RCC 7860 (cell line): ENCODE measurements at places on chromosomes 1 and 21.

GRCh38 chr1:160731990-160732389 lies 7.1 kb upstream of the SLAMF7 start:
- DNase-seq, result no peak

GRCh38 chr21:44896561-44897286 lies 23.2 kb upstream of the PTTG1IP start:
- no peak for DNase-seq

DNA sequence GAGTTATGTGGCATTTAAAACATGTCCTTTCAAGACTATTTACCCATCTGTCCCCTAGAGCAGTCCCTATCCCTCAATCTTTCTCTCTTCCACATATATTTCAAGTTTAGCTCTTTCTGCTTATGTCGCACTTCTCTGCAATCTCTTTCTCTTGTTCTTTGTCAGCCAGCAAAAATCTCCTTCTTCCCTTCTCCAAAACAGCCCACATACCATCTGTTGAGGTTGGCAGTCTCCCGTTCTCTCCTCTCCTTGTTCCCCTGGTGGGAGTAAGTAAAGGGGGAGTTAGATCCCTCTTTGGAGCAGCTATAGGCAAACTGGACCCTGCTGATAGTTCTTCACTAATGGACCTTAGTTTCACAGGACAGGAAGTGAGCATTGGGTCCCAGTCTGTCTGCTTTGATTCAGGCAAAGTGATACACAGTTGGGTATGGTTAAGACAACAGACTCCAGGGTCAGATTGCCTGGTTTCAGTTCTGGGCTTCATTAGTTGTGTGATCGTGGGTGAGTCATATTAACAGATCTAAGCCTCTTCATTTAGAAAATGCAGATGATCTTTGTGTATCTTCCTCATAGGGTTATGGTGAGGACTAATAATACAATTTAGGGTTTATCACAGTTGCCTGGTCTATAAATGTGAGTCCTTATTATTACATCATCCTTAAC lies 19.7 kb downstream of the BRINP2 start:
- peak; percentile 12 for DNase-seq

DNA sequence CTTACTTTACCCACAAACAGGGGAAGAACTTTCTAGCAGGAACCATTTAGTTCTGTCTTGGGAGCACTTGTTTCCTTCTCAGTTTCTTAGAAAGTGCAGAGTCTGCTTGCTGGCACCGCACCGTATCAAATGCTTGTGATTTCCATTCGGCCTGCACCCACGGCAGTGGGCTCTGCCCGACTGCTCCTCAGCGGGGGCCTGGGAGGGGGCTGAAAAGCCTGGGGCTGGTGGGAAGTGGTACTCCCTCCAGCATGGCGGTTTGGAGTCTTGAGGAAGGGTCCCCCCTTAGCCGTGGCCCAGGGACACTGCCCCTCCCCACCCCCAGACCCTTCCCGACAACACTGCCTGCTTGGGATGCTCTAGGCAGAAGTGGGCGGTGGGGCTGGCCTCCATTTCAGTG lies 57.0 kb downstream of the KIF26B start:
- DNase-seq, result no peak

GRCh38 chr1:246875041-246876026 lies 56.4 kb downstream of the AHCTF1 start:
- peak; percentile 70 for DNase-seq

GRCh38 chr1:155437405-155437804 lies 116.7 kb downstream of the RUSC1 start:
- no peak for DNase-seq

- DNase-seq, result no peak
Measured at GRCh38 chr1:167905671-167906070, 8.3 kb downstream of the ADCY10 start.

DNA sequence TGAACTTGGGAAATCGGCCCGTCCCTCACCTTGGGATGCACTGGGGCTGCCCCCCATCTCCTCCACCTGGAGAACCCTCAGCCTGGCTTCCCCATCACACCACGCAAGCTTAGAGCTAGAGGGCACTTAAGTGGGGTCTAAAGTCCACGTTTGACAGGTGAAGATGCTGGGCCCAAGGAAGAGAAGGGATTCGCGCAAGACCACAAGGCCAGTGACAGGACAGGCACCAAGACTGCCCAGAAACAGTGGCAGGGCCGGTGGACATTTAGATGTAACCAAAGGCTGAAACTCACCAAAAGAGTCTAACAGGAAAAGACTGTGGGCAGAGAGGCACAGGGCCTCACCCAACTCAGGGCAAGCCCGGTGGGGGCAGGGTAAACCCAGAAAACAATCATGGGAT lies 130.8 kb upstream of the EDN2 start:
- no peak for DNase-seq

GRCh38 chr1:43452789-43453441 lies 816 bp downstream of the HYI start:
- DNase-seq, result peak; percentile 65

GRCh38 chr1:18575620-18576019 lies 55.0 kb upstream of the PAX7 start:
- DNase-seq, result no peak

- DNase-seq, result no peak
Measured at GRCh38 chr1:204513117-204513716, 3.0 kb upstream of the MDM4 start.

DNA sequence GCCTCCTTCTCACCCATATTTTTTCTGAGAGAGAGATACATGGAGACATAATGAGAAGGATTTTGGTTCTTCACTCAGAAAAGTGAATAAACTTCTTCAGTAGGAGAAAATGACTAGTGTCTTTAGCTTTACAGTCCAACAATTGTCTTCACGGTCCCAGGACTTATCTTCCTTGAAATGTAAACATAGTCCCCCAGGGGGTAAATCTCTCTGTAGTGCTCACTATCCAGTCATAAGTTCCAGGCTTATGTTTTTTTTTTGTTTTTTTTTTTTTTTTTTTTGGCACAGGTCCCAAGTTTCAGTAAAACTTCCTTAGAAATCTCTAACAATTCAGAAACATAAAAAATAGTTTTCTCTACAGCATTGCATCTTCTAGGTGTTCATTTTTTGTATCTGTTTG lies 890.2 kb upstream of the B3GALT2 start:
- DNase-seq, result peak; percentile 34

DNA sequence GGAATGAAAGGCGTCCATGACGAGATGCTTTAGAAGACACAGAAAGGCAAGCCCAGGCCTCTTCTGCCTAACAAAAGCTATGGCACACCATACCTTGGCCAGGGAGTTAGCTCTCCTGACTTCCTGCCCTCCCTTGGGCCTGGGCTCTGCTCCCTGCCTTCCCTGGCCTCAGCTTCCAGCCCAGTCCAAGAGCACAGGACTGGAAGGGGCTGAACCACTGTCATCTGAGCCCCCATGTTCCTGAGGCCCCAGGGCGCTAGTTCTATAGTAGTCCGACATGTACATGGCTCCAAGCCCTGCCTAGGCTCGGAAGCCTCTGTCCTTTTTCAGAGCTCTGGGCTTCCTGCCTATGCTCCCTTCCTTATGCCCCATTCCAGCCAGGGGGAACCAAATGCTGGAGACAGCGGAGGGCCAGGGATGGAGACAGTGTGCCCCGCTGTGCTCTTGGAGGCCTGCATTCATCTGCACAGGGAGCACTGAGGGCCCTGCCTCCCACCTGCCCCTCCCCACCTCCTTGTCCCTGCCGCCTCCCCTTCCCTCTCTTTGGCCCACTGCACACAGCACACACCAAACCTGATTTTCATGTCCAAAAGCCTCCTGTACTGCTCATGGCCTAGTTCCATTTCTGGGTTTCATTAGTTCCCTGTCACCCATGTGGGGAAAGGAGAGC lies 240.1 kb downstream of the RHOU start:
- no peak for DNase-seq
